ENCODE measurements at places on chromosomes 6 and 20.

DNA sequence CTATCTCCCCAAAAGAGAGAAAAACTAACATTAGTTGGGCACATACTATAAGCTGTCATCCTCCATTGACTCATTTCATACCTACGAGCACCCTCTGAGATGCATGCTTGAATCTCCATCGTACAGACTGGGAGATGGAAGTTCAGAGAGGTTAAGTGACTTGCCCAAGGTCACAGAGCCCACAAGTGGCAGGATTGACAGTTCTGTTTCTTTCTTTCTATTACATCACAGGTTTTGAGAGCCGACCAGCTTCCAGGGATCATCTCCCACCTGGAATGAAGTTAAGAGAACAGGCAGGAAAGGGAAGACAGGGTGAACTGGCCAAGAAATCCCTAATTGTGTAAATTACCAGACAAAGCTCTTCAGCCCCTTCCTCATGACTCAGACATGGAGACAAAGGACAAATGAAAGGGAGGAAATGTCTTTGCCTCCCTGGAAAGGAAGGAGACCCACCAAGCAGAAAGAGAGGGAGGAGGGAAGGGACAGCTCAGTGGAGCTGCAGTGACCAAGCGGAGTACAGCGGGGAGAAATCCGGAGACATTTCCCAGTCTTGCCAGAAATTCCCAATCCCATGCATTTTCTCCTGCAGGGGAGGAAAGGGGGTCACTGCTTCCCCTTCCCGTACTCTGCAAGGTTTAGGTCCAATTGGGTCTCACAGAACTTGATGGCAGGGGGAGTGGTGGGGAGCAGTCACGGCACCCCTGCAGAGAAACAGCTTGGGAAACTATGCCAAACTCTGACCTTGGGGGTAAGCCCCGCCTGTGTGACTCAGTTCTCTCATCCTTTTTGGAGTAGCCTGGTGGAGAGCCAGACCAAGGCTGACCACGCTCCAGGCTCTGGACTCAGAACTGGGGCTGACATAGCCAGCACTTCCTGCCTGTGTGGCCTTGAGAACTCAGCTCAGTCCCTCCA is 154.3 kb downstream of the ANKRD60 start:
- no peak for DNase-seq

DNA sequence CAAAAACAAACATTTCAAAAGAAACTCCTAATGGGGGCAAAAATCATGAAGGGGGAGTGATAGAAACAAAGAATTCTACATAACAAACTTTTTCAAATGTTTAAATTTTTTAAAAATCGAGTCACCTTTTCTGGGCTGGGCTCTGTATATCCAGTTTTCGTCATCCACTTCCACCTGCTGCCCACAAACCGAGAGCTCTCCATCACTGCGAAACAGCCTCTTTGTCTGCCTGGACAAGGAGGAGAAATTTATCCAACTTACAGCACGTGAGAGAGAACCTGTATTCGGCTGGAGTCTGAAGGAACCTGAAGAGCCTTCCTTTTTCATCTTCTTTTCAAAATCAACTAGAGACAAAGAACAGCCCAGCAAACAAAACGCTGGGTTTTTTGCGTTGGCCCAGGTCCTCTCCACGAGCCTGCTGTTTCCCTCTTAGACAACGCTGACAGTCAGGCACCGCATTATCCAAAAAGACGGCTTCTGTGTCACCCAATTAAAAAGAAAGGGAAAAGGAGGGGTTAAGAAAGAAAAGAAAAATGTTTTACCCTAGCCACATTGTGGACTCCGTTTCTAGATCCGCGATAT is 72.4 kb upstream of the NHSL1 start:
- no peak for DNase-seq

GRCh38 chr6:2900221-2900807 is 2.8 kb downstream of the SERPINB9 start:
- DNase-seq = no peak

DNA sequence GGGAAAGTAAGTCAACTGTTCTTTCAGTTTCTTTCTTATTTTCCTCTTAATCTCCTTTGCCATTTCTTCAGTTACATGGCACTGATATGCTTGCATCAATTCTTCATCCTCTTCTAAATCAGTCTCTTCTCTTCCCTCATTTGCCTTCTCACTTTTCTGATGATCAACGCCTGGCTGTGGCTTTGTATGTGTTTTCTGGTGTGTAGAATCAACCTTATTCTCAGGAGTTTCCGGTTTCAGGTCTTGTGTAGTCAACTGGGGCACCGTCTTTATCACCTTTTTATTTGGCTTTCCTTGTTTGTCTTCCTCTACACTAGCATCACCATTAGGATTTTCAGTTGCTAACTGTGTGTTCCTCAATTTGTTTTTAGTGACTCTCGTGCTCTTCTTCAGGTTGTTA is 31.6 kb downstream of the AHI1 start:
- DNase-seq = no peak

GRCh38 chr6:105793130-105793529 is 293.0 kb upstream of the PRDM1 start:
- DNase-seq = no peak

DNA sequence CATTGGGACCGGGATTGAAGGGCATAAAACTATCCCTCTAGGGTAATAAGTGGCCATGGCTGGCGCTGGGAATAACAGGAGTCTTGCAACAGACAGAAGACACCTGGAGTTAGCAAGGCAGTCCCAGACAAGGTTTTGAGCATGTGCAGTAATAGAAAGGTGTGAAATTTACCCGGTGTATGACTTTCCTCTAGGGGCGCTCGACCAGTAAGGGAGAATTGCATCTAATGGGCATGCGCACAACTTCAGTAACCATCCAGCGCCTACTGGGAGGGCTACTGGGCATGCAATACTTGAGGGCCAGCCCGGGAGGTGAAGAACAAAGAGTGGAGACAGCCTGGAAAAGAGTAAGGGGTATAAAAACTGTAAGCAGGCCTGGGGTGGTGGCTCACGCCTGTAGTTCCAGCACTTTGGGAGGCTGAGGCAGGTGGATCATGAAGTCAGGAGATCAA is 32.7 kb downstream of the SERPINB6 start:
- DNase-seq = no peak

GRCh38 chr20:8948442-8949020 is 120.4 kb upstream of the PLCB4 start:
- DNase-seq = no peak

GRCh38 chr6:5303682-5304081 is 42.4 kb downstream of the FARS2 start:
- no peak for DNase-seq

DNA sequence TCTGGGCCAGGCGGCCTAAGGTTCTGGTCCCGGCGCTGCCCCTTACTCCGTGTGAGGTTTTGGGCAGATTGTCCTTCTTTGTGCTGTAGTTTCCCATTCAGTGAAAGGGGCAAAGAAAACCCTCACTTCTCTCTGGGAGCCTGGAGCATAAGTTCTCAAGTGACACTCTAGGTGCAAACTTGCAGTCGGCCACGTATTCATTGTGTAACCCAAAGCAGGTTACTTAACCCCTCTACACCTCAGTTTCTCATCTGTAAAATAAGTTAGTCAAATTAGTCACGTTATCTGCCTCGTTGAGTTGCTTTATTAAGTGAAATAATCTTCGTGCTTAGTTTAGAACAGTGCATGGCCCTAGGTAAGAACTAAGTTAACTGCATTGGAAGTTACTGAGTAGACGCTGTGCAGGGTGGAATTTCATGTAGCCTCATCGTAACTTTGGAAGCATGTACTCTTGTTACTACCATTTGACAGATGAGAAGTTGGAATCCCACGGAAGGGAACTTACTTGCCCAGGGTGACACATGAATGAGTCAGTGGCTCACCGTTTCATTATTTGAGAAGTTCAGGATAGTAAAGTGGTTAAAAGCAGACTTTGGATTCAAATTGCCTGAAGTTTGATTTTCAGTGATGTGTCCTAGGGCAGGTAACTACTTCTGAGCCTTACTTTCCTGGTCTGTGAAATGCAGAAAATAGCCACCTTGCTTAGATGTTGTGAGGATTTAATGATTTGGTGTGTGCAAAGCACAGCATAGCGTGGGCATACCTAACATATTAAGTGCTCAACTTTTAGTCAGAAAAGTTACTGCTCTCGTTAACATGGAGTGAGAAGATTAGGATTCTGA is 556 bp upstream of the MROH8 start:
- no peak for DNase-seq

GRCh38 chr6:156857573-156857972 is 80.4 kb downstream of the ARID1B start:
- DNase-seq = no peak

DNA sequence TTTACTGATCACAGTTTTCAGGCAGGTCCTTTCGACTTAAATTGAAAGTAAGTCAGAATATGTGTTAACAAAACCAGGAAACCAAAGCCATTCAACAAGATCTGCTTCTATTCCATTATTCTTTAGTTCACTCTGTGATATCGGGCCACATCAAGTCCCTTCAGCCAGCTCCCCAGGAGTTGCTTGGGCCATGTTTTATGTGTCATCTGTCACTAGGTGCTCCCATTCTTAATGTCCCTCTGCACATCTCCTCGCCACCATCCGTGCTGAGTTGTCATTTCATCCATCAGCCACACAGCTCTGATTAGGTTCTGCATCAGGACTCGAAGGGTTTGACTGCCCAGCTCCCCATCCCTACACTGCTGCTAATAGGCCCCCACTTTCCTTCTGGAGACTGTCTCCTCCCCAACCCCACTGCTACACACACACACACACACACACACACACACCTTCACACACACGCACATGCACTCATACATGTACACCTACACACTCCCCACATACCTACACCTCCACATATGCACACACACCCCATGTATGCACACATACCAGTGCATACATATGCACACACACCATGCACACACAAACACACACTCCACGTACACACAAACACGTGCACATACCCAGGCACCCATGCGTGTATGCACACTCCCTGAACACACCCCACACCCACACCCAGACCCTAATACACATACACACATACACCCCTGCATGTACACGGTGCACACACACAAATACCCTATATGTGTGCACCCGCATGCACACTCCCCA is 143.3 kb upstream of the GMDS start:
- no peak for DNase-seq

- no peak for DNase-seq
Observed at GRCh38 chr20:20440481-20440880, 72.6 kb downstream of the INSM1 start.

- no peak for DNase-seq
Observed at GRCh38 chr6:31293343-31293742, 21.5 kb upstream of the HLA-C start.

- no peak for DNase-seq
Observed at GRCh38 chr6:26311385-26312095, 53.5 kb upstream of the BTN3A2 start.

GRCh38 chr20:40787941-40788340 is 98.9 kb upstream of the MAFB start:
- DNase-seq = no peak

- no peak for DNase-seq
Observed at GRCh38 chr20:18240997-18241396, 47.3 kb upstream of the ZNF133 start.

DNA sequence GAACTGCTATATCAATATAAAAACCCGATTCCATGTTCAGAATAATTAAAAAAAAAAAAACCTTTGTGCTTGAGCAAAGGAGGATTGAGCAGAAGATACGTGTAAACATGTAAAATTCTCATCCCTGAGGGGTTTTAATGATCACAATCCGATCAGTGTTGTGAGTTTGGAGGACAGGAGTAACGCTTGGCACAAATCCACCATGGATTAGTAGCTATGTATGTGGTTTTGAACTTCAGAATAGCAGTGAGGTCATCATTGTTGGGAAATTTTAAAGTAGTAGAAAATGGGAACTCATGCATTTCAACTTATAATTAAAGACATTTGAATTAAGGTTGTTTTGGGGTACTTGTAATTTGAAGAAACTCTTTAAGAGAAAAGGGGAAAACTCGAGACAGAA is 203.2 kb downstream of the RPS12 start:
- no peak for DNase-seq

DNA sequence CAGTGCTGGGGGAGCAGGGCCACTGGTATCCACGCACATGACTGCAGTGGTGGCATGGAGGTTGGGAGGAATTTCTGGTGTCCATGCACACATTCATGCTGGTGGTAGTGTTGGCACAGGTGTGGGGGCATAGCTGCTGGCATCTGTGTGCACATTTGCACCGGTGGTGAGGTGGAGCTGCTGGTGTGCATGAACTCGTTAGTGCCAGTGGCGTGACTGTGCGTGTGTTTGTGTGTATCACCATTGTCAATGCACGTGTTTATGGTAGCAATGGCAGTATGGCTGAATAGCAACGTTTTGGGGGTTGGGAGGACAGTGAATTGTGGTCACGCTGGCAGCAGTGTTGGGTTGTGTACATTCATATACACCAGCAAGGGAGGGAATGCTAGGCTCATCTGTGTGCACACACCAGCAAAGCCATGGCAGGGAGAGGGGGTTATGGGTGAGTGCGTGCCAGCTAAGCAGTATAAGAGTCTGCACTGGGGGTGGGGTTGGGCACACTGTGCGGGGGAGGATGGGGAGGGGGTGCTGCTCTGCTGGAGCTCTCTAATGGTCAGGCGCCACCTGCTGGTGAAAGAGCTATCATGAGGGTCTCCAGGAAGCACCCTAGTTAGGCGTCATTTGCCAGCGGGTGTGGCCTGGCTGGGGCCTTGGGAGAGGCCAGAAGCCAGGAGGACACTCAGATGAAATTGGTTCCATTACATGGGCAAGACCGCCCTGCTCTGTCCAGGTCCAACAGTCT is 626.1 kb upstream of the ID4 start:
- no peak for DNase-seq

Measured in stimulated activated CD8-positive, alpha-beta memory T cell treated with anti-CD3 and anti-CD28 coated beads, Interleukin-2, amount 100 ng/mL, for 1 hour (primary cell).